Stimulated activated CD8-positive, alpha-beta memory T cell treated with anti-CD3 and anti-CD28 coated beads, Interleukin-4, amount 100 ng/mL, for 24 hours (primary cell): ENCODE measurements at places on chromosomes 1 and 21.
A peak's percentile ranks its signal among the peaks of the same experiment; 100 is the strongest.

DNA sequence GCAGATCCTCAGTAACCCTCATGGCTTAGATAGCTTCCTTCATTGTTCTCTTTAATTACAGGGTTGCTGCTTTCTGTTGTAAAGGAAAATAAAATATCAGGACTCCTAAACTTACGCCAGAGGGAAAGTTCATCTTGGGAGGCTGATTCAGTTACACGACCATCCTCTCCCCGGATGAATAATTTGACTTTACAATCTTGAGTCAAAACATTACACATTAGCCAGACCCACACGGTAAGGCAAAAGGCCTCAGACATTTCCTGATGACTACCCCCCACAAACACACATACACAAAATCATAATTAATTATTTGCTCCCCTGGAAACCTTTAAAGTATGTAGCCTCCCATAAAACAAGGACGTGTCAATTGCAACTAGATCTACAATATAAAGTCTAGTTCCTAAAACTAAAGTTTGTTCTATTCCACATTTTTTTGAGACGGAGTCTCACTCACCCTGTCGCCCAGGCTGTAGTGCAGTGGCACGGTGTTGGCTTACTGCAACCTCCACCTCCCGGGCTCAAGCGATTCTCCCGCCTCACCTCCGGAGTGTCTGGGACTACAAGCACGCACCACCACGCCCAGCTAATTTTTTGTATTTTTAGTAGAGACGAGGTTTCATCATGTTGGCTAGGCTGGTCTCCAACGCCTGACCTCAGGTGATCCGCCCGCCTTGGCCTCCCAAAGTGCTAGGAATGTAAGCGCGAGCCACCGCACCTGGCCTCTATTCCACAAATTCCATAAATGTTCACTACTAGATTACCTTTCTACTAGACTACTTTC is 830 bp upstream of the PRDX1 start:
- DNase-seq, result no peak

DNA sequence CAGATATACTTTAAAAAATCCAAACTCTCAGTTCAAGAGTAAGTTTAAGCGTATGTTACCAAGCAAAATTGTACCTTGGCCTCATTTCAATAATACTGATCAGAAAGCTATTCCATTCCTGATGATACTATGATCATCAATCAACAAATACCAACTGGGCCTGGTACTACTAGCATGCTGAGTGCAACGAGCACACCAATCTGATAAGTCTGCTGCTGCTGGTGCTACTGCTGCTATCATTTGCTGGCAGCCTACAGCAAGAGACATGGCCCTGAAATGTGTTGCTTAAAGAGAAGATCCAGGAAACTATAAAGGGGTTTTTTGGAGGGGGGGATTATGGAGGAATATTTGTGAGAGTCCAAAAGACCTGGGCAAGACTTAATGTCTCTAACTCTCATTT is 39.7 kb downstream of the NME7 start:
- DNase-seq, result no peak

DNA sequence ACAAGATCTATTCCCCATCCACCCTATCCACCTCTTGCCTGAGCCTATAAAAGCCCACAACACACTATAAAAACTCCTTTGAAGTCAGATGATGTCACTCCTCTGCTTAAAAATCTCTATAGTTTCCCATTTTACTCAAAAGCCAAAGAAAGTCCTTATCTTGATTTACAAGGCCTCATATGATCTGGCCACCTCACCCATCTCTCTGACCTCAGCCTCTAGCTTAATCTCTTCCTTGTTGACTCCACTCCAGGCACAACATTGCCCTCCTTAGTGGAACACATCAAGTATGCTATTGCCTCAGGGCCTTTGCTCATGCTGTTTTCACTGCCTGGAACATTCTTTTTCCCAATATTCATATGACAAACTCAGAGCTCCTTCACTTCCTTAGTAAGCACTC is 33.3 kb downstream of the ZNF281 start:
- DNase-seq, result no peak

DNA sequence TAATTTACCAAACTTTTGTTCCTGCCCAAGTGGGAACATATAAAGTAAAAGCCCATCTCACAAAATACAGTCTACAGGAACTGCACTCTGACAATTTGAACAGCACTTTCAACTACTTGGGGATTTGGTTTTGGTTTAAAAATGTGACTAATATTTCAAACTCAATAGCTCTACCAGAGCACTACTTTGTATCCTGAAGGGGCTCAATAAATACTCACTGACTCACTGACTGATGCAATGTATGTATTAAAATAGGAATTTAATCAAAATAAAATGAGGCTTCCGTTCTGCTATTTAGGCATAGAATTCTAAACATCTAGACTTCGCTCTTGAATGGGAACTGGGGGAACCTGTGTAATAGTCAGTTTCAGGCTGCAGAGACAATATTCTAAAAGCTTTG is 21.9 kb downstream of the EFCAB14 start:
- no peak for DNase-seq

- DNase-seq, result no peak
Measured at GRCh38 chr1:76659171-76659940, 207.9 kb upstream of the ST6GALNAC5 start.

GRCh38 chr1:43009274-43009673 is 50.6 kb upstream of the SLC2A1 start:
- no peak for DNase-seq

DNA sequence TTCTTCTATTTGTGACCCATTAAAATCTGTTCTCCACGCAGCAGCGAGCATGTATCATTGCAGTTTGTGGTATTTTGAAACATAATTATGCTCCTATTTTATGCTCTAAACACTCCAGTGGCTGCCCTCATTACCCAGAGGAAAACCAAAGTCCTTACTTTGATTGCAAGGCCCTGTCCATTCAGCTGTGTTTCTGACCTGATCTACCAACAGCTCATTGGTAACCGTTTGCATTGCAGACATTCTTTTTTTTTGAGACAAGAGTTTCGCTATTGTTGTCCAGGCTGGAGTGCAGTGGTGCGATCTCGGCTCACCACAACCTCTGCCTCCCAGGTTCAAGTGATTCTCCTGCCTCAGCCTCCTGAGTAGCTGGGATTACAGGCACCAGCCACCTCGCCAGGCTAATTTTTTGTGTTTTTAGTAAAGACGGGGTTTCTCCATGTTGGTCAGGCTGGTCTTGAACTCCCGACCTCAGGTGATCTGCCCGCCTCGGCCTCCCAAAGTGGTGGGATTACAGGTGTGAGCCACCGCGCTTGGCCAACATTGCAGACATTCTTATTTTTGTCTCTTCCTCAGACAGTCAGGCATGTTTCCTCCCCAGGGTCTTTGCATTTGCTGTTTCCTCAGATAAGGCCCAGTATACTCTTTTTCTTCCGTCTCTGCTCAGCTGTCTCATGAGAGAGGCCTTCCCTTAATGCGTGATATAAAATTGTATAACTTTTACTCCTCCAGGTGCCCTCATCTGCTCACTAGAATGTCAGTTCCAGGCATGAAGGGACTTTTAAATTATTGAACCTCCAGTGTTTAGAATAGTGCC is 32.5 kb downstream of the THRAP3 start:
- no peak for DNase-seq

DNA sequence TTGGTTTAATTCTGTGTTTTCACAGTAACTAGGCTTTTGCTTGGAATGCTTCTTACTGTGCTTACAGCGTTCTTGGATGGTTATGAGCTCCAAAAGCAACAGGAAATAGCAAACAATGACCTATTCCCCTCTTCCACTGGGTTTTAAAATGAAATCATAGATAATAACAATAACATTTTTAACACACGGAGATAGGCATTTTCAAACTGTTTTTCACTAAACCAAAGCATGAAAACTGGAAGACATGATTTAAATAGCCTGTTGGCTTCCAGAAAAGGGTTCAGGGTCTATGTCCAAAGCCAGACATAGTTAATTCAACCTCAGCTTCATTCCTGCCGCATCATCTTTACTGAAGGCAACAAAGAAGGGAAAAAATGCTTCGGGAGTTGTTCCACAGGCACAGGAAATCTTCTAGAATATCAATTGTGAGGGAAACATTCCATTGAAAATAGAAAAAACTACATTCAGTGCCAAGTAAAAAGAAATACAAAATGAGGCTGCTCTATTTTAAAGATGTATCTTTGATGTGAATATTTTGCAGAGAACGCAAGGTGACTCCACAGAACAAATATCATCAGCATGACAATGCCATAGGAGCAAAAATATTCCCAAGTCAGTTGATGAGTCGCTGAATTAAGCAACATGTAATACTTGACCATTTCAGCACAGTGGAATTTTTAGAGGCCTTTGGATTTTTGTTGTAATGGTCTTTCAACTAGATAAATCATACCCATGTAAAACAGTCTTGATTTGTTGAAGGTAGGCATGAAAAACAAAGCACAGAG is 80.7 kb downstream of the NID1 start:
- DNase-seq, result no peak

DNA sequence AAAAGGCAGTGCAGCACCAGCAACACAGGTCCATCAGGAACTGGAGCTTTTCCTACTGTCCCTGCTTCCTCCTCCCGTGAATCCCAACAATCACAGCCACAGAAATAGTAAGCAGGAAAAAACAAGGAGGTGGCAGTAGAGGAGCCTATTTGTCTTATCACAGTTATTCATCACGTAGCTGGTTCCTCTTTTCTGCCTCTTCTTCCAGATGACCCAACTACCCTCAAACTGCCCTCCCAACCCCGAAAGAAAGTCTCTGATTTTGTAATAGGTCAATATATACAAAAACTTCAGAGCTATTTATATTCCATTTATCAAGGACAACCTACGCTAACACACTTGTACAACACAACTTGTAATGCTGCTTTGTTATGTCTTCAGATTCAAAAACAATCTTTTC is 21.4 kb downstream of the GNB1 start:
- no peak for DNase-seq

DNA sequence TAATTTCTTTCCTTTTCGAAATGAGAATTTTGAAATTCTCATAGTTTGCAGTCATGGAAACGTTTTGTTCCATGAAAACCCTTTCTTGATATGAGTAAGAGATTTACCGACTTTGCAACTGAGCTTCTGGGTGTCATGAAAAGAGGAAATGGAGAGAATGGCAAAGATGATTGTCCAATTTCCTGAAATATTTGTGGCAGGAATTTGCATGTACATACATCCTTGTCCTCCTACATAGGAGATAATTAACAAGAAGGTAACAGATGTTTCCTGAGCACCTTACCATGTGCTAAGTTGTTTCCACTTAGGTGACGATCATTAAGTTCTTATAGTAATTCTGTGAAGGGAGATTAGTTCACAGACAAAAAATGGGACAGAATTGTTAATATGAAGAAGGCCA is 170.7 kb downstream of the NEGR1 start:
- no peak for DNase-seq

DNA sequence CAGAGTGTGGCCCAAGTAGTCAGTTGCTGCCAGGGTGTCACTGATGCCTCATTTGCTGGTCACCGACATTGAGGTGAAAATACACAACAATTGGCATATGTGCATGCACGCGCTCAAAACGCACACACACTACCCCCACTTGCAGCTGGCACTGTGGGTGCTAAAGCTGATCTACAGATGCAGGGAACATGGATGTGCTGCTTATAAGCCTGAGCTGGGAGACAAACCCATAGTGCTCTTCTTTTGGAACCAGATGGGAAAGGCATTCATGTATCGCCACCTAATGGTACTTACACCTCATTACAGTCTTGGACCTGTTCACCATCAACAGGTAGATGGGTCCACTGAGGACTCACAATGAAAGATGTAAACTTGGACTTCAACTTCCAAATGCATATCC is 70.3 kb upstream of the CAMK1G start:
- no peak for DNase-seq

DNA sequence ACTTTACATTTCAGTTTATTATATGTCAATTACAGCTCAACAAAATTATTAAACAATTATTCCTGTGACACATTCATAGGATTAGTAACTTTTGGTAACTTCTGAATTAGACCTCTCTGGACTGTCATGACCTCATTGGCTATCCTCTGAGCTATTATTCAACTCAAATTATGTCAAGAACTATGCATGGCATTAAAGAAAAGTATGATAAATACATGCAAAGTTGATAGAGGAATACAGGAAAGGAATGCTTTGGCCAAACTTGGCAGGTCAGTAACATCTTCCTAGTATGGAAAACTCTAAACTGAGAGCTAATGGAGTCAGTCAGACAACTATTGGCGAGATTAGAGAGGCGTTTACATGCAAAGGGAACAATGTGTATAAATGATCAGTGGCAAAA is 158.4 kb downstream of the DUSP10 start:
- DNase-seq, result no peak

- DNase-seq, result no peak
Measured at GRCh38 chr1:154411525-154411924, 6.4 kb downstream of the IL6R start.

- no peak for DNase-seq
Measured at GRCh38 chr1:63653976-63654375, 60.8 kb downstream of the PGM1 start.

GRCh38 chr1:206579747-206580437 is 32.4 kb downstream of the EIF2D start:
- DNase-seq, result peak; percentile 80

GRCh38 chr1:67148516-67149178 is 13.9 kb upstream of the C1orf141 start:
- no peak for DNase-seq

DNA sequence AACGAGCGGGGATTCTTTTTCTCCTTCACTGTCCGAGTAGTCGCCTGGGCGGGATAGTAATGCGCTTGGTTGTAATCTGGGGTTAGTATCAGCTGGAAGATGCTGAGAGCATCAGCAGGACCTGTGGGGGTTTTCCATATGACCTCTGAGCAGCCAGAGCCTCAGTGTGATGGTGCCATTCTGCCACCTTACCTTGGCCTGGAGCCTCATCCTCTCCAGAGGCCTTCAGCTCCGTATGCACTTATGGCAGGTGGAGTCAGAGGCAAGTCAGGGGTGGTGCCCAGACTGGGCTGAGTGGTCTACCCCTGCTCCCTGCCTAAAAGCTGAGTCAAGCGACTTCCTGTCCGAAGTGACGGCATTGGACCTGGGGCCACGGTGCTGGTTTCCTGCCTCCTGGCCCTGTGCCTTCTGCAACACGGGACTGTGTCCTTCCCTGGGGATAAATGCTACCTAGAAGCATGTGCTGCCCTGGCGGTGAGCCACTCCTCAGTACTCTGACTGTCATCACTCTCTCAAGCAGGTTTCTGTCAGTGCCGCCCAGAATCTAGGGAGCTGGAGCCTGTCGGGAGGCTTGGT is 24.7 kb downstream of the TENT5C start:
- no peak for DNase-seq

GRCh38 chr1:230850547-230850946 is 17.8 kb downstream of the C1orf198 start:
- DNase-seq, result no peak

- DNase-seq, result no peak
Measured at GRCh38 chr21:36022427-36023091, 37.8 kb downstream of the SETD4 start.

- no peak for DNase-seq
Measured at GRCh38 chr1:113168946-113169345, 95.9 kb downstream of the LRIG2 start.

GRCh38 chr1:73160759-73161158 is 878.4 kb upstream of the NEGR1 start:
- DNase-seq, result no peak

DNA sequence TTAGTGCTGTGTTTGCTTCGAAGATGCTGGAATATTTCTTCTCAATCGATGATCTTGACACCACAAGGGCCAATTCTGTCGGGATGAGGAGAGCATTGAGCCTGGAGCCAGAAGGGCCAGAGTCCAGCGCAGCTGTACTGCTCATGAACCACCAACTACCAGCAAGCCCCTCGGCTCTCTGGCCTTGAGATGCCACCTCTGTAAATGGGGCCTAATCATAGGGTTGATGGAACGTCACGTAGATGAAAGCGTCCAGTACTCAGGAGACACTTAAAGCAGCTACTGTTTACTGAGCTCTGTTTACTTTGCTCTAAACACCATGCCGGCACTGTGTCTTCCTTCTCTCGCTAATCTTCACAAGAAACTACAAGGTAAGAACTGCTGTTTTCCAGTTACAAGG is 26.3 kb downstream of the CCDC185 start:
- DNase-seq, result no peak
